Liver (tissue), 10 donors: ENCODE measurements at places on chromosomes 1 and 21.
A peak's percentile ranks its signal among the peaks of the same experiment; 100 is the strongest.

DNA sequence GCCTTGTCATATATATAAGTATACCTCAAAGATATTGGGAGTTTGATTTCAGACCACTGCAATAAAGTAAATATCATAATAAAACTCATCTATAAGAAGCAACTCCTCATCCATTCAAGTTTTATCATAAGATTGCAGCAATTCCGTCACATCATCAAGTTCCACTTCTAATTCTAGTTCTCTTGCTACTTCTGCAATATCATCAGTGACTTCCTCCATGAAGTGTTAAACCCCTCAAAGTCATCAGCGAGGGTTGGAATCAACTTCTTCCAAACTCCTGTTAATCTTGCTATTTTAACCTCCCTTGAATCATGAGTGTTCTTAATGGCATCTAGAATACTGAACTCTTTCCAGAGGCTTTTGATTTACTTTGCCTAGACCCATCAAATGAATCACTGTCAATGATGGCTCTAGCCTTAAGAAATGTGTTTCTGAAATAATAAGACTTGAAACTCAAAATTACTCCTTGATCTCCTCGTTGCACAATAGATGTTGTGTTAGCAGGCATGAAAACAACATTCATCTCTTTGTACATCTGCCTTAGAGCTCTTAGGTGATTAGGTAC lies 88.3 kb downstream of the RPE65 start:
- DNase-seq, result no peak

GRCh38 chr1:50373532-50373931 lies 49.7 kb downstream of the DMRTA2 start:
- DNase-seq, result no peak

GRCh38 chr21:34519016-34519415 lies 7.0 kb upstream of the KCNE1 start:
- DNase-seq, result no peak

DNA sequence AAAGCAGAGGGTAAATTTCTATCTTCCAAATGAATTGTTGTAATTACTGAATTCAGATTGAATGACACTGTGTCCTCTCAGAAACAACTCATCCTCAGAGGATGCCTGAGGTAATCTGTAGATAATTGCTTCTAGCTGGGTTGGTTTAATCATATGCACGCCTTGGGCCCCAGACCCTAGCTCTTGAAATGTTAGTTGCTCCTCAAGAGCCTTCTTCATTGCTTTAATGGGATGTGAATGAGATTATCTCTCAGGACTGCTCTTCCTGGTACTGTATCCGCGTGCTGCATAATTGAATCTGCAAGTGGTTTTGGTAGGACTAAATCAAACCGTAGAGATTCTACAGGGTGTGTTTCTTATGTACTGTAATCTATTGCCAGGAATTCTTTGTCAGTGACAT lies 569.3 kb upstream of the NEGR1 start:
- DNase-seq, result no peak

- no peak for DNase-seq
Observed at GRCh38 chr1:245288796-245289195, 134.0 kb downstream of the KIF26B start.

DNA sequence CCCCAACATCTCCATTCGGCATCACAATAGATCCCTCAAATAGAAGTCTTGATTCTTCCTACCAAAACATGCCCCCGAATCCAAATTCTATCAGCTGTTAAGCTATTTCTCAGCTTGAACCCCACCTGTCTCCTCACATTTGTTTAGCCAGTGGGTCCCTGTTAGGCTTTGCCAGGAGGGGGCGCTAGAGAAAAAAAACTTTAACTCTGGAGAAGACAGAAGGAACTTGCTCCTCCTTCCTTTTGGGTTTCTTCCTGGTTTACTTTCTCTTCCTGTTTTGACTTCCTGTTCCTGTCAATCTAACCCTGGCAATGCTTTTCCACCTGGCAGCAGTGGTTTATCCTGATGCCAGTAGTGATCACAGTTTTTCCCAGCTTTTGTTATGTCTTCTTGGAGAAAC lies 95.6 kb upstream of the KCNK1 start:
- no peak for DNase-seq

GRCh38 chr1:92029241-92029922 lies 403 bp upstream of the EPHX4 start:
- DNase-seq, result no peak

GRCh38 chr1:154418923-154419619 lies 13.9 kb downstream of the IL6R start:
- DNase-seq, result no peak

- no peak for DNase-seq
Observed at GRCh38 chr1:172398970-172399755, 21.3 kb upstream of the C1orf105 start.

DNA sequence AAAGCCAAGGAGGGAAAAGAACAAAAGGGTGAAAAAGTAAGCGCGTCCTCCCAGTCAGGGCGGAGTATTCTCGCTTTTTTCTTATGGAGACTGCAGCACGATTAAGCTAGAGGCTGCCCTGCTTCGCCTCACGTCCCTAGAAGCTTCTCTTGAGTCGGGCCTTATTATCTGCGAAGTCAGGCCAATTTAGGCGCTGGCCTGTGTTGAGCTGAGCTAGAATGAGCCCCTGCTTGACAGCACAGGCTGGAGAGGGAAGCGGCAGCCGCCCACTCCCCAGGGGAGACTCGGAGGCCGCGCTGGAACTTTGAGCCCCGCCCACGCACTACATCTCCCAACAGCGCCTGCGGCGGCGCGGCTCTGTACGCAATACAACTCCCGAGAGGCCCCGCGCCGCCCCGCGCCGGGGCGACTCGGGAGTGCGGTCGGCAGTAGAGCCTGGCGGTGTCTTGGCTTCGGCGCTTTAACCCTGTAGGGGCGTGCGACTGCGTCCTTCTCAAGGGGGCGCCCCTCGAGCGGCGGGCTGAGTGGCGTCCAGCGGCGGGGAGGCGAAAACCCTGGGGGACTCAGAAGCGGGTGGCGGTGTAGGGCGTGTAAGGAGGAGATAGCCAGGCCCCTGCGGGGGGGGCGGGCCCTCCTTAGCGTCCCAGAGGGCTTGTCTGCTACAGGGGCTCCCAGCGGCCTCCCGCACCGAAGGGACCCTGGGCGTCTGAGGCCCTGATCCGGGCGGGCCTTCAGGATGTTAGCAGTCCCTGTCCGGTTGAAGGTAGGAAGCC lies 888 bp downstream of the ZNF436 start:
- DNase-seq, result peak; percentile 89

- DNase-seq, result no peak
Observed at GRCh38 chr1:162168261-162168660, 98.8 kb downstream of the NOS1AP start.

DNA sequence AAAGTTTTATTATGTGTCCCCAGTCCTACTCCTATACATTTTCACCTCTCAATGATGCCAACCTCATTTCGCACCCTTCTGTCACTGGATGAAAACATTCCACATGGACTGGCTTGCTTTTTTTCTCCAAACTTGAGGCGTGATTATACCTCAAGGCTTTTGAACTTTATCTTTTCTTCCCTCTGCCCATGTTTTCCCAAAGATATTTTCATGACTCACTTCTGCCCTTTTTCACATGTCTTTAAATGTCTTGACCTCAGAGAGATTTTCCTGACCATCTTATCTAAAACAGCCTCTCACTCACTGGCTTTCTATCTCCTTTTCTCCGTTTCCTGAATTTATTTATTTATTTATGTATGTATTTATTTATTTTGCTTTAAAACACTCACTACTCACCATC lies 659.0 kb downstream of the PTPRC start:
- no peak for DNase-seq

- DNase-seq, result no peak
Observed at GRCh38 chr1:24216276-24217074, 29.4 kb upstream of the IFNLR1 start.

DNA sequence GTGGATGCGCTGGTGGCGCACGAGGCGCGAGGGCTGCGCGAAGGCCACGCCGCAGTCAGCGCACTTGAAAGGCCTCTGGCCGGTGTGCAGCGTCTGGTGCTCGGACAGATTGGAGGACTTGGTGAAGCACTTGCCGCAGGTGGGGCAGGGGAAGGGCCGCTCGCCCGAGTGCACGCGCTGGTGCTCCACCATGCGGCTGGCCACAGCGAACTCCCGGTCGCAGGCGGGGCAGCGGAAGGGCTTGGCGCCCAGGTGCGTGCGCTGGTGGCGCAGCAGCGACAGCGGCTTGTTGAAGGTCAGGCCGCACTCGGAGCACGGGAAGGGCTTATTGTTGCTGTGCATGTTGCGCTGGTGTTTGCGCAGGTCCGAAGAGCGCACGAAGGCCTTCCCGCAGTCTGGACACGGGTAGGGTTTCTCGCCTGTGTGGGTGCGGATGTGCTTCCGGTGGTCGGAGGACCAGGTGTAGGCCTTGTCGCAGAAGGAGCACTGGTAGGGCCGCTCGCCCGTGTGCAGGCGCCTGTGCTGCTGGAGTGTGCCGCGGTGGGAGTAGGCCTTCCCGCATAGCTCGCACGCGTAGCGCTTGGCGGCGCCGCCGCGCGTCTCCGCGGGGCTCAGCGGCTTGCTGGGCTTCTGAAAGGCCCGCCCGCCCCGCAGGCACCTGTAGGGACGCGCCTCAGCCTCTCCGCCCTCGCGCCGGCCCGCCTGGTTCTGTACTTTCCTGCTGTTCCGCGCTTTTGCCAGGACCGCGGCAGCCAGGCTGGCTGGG lies 4.7 kb downstream of the ZNF648 start:
- no peak for DNase-seq

- DNase-seq, result peak; percentile 68
Observed at GRCh38 chr1:155085504-155086127, 7.0 kb downstream of the EFNA3 start.

GRCh38 chr1:93177991-93178390 lies 2.2 kb downstream of the TMED5 start:
- DNase-seq, result no peak

DNA sequence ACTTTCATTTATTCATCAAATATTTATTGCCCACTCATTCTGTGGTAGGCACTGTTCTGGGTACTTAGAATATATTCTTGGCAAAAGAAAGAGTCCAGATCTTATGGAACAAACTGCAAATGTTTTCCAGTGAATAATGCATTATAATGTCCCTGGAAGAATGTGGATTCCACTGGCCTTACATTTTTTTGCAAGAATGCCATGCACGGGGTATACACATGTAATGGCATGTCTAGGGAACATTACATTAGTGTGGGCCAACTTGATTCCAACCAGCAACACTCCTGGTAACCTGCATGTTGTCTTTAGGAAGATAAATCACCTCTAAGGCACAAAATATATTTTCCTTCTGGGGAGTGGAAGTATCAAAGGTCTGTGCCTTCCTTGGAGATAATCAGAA lies 33.0 kb upstream of the IFI44L start:
- no peak for DNase-seq

DNA sequence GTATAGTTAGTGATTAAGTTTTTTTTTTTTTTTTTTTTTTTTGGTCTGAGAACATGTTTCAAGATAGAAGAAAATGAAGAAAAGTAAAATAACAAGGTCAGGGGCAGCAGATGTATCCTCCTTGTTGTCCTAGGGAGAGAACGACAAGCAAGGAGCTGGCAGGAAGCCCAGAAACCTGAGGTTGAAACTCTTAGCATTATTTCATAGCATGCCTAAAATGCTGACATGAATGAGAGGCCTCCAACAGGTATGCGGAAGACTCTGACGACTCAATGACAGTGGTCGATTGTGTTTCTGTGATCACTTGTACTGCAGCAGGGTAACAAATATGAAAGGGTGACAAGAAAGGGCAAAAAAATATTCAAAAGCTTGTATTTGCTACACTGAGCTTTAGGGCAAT lies 415.9 kb downstream of the PLA2G4A start:
- DNase-seq, result no peak

DNA sequence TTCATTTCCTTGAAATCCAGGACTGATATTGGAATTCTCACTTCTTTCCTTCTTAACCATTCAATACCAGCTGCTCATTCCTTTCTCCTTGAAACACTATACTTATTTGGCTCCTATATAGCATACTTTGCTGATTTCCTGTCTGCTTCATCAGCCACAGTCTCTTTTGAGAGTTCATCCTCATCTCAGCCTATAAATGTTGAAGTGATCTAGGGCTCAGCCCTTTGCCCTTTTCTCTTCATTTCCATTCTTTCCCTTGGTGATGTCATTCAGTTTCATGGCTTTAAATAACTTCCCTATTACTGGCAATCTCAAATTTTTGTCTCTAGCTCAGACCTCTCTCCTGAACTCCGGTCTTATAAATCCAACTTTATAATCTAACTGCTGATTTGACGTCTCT lies 24.1 kb upstream of the RABGAP1L start:
- no peak for DNase-seq

GRCh38 chr1:118185084-118185832 lies at the start of gene SPAG17:
Gene SPAG17 (minus strand): TSS chr1:118185228. CDS start chr1:118185157, 71 bp downstream.
- DNase-seq, result peak; percentile 80

DNA sequence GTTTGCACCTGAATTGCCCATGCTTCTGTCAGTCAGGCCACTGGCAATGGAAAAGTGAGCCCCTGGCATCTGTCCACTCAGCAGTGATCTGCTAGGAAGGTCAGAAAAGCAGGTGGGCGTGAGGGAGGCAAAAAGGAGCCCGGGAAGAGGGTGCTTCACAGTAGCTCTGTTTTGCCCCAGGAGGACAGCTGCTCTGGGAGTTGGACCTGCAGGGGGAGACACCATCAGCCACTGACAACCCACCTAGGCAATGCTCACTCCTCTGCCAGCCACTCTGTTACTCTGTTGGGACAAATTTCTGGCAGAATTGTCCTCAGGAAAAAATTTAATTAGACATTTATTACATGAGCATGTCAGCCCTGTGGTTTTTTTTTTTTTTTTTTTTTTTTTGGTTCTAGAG lies 146.4 kb downstream of the LRIG2 start:
- no peak for DNase-seq

DNA sequence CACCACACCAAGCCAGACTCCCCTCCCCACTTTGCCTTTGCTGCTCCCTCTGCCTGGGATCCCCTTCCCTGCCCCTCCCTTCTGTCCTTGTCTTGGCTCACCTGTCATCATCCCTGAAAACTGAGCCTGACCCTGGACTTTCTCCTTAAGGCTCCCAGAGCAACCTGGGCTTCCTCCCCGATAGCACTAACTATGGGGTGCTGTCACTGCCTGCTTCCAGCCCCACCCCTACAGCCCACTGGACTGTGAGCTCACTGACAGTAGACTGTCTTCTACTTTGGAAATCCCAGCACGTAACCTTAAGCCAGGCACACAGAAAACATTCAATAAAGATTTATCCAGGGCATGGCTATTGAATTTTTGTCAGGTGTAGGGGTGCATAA lies 9.5 kb upstream of the CSF1 start:
- no peak for DNase-seq

- peak; percentile 42 for DNase-seq
Observed at GRCh38 chr1:162696286-162696862, 64.1 kb downstream of the DDR2 start.

- no peak for DNase-seq
Observed at GRCh38 chr1:111202366-111202706, 1.9 kb upstream of the DENND2D start.

DNA sequence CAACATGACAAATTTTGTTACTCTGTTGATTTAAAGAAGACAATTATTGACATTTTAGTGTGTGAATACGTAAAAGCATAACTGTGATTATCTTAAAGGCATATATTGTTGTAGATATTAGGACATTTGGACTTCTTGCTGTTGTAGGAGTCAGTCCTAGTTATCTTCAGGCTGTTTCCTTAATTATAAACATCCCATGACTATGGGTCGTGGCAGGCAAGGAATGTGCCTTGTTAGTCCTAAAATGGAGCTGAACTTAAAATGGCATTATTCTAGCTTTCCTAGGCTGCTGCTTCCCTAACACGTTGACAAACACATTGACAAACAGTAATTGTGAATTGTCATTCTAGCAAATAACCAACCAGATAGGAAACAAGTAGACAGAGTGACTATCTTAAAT lies 4.4 kb upstream of the MPZL1 start:
- DNase-seq, result no peak
